ENCODE measurements at places on chromosomes 7 and 10.

- DNase-seq, result no peak
These were observed 280.0 kb upstream of the GNAI1 start for GRCh38 chr7:79854621-79855020.

- no peak for DNase-seq
These were observed 527.7 kb upstream of the POM121L12 start for GRCh38 chr7:52507546-52508255.

DNA sequence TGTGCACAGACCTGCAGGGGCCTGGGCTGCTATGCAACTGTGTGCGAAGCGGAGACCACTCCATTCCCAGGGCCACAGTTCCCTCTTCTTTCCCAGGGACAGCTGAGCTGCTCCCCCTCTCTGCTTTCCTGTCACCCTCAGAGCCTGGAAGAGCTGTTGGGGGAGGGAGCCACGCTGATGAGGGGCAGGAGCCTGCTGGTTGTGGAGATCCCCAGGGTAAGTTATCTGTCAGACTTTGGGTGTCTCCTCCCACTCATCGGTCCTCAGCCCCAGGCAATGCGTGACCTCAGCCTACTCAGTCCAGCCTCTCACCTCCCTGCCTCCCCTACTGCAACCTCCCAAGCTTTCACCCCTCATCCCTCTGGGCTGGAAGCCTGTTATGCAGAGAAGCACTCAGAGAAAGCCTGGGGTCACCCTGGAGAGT is 53.5 kb downstream of the ZNF467 start:
- no peak for DNase-seq

GRCh38 chr10:70474780-70475179 is 3.8 kb upstream of the PALD1 start:
- DNase-seq, result no peak

GRCh38 chr10:74967911-74968666 is 141.7 kb downstream of the KAT6B start:
- no peak for DNase-seq

GRCh38 chr7:153476166-153476565 is 576.0 kb upstream of the DPP6 start:
- DNase-seq, result no peak

GRCh38 chr7:116261904-116262303 is 51.6 kb downstream of the TES start:
- no peak for DNase-seq

DNA sequence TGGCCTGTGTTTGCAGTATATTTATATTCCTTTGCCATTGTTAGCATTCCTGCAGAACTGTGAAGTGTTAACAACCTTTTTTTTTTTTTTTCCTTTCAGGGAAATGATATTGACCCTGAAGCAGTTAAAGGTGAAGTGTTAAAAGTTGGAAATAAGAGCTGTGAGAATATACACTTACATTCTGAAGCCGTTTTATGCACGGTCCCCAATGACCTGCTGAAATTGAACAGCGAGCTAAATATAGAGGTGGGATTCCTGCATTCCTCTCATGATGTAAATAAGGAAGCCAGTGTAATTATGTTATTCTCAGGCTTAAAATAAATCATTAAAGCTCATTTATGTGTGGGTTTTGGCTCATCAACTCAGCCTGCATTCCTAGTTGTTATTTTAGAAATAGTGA is 92.8 kb upstream of the CAPZA2 start:
- no peak for DNase-seq

DNA sequence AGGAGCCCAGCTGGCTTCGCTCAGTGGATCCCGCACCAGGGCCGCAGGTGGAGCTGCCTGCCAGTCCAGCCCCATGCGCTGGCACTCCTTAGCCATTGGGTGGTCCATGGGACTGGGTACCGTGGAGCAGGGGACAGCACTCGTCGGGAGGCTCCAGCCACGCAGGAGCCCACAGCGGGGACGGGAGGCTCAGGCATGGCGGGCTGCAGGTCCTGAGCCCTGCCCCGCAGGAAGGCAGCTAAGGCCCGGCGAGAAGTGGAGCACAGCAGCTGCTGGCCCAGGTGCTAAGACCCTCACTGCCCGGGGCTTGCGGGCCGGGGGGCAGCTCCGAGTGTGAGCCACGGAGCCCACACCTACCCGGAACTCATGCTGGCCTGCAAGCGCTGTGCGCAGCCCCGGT is 25.9 kb upstream of the AKR1C1 start:
- no peak for DNase-seq

- DNase-seq, result no peak
These were observed 136.8 kb downstream of the PAXIP1 start for GRCh38 chr7:154865984-154866685.

DNA sequence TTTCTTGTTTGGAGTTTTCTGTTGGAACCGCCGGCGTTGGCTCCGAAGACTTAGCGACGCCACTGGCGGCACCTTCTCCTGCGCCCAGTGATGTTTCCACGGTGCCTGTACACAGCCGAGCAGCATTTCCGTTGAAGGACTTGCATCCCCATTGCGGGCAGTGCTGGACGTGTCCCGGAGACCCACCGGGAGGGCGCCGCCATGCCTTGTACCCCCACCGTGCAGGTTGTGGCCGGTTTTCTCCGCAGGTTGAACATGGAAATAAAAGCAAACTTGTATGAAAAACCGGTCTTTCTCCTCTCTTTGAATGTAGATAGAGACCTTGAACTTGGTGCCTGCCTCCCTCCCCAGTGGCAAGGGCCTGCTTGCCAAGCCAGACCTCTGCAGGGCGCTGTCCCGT is 22.9 kb upstream of the CHST12 start:
- no peak for DNase-seq

- no peak for DNase-seq
These were observed 13.4 kb downstream of the BRI3 start for GRCh38 chr7:98294798-98295382.

DNA sequence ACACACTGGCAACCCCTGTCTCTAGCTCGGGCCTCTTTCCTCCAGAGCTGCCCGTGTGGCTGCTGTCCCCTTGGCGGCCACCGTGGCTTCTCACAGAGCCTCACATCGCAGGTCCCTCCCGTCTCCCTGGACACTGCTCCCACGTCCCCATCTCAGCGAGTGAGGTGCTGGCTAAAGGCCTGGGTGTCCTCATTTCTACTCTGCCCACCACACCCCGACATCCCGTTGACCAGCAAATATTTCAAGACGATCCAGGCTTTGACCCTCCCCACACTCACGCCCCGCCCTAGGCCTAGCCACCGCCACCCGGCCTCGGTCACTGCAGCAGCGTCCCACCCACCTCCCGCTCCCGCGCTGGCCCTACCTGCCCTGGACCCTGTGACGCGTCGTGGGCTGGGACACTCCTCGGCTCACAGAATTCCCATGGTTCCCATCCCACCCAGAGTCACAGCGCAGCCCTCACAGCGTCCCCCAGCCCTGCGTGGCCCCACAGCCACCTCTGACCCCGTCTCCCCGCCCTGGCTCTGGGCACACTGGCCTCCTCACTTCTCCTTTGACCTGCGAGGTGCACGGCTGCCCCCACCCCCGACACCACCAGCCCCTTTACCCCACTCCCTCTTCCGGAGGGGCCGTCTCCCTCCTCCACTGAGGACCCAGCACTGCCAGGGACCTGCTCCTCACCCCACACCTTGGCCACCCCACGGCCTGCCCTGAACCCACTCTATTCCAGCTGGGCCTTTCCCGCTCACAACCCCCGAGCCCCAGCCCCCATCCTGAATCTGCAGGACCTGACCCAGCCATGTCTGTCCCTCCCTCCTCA is 6.9 kb downstream of the ADAP1 start:
- no peak for DNase-seq

DNA sequence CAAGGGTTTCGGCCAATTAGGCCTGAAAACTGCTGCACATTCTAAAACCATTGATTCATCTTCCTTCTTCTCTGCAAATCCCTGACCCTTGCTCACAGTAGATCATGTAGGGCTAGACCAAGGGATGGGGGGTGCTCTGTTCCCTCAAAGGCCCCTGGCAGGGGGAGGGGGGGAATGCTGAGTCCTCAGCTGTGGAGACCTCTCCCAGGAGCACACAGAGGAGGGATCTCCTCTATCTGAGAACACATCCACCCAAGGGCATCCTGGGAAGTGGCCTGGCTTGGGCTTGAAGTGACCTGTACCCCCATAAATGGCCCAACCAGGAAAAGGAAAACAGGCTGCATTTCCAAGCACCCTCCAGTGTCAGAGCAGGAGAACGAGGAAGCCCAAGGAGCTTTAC is 1.0 kb upstream of the CDHR1 start:
- no peak for DNase-seq

- peak; percentile 37 for DNase-seq
These were observed 1.8 kb upstream of the CCDC6 start for GRCh38 chr10:59907918-59908807.

DNA sequence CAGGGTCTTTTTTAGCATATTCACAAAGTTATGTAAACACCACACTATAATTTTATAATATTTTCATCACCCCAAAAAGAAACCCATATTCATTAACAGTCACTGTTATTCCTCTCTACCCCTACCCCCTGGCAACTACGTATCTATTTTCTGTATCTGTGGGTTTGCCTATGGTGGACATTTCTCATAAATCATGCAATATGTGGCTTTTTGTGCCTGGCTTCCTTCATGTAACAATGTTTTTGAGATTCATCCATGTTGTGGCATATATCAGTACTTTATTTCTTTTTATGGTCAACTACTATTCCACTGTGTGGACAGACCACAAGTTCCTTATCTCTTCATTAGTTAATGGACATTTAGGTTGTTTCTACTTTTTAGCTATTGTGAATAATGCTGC is 59.1 kb upstream of the PAPSS2 start:
- no peak for DNase-seq

DNA sequence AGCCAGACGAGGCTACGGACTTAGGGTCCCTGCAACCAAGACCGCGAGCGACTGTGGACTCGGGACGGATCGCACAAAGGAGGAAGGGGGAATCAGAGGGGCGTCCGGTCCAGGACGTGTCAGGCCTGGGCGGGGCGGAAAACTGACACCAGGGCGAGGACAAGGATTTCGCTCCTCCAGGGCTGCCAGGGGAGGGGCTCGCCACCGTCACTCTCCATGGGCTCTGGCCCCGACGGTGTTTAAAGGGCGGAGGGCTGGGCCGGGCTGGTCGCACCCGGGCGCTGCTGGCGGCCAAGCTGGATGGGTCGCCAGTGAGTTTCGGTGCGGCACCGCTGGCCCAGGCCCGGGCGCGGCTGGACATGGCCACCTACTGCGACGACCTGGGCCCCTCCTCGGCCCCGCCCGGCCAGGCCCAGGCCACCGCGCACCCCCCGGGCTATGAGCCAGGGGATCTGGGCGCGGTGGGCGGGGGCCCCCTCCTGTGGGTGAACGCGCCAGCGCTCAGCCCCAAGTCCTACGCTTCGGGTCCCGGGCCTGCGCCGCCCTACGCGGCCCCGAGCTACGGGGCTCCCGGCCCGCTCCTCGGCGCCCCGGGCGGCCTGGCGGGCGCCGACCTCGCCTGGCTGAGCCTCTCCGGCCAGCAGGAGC is at the start of gene FOXI2:
TSS of gene FOXI2 (plus strand) at position 271 of the 648 bp plus-strand sequence. CDS start at position 360, 89 bp downstream.
- DNase-seq, result no peak

- no peak for DNase-seq
These were observed 4.3 kb upstream of the GSAP start for GRCh38 chr7:77420438-77420837.

DNA sequence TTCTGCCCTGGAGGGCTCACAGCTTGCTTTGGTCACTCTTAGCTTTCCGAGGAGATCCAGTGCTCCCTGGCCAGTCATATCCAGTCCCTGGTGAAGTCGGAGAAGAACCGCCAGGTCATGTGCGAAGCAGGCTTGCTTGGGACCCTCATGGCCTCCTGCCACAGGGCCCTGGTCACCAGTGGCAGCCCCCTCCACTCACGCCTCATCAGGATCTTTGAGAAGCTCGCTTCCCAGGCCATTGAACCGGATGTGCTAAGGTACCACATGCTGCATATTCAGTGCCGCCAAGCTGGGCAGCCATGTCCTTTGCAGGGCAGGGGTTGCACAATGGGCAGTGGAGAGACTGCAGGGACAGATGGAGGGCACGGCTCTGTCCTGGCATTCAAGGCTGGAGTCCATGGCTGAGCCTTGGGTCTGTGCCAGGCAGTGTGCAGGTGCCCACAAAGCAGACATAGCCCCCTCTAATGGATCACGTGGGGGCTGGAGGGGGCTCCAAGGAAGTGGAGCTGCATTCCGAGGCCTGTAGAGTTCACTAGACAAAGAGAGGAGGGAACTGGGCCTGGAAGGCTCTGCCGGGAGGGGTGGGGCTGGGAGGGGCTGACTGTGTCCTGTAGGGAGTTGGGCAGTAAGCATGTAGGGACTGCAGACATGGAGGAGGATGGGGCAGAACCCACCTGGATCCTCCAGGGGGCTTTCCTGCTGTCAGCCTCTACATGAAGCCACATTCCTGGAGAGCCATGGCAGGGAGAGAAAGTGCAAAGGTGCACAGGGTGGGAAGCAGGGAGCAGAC is 89.9 kb downstream of the WDFY4 start:
- no peak for DNase-seq

DNA sequence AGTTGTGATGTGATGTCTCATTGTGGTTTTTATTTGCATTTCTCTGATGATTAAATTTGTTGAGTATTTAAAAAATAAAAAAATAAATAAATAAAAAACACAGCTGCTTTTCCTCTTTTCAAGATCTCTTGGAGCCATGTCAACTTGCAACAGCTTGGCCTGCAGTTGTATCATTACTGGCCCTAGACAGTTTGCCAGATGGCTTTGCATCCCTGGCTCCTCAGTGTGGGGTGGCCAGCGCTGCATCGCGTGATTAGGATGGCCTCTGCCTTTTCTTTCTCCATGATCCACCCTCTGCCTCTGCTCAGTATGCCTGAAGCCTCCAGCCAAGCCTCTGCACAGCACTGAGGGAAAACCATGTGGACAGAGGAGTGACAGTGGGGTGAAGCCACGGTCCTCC is 96.8 kb downstream of the PPP1R3C start:
- DNase-seq, result no peak

Measured in activated CD8-positive, alpha-beta memory T cell treated with anti-CD3 and anti-CD28 coated beads, Interleukin-2, amount 50 U/mL, for 4 hours (primary cell).